Hair follicle dermal papilla cell (primary cell): ENCODE measurements at places on chromosomes 2 and 18. TPM values are rescaled to one million over a fixed set of nuclear protein-coding genes. Genes with fewer than 3 reads are reported as not detected.

Gene GALR1
- under 0.01 TPM in 1 of 2 replicates, not detected in the other for total RNA-seq

Gene CCDC74A
- total RNA-seq, result 9.9 and 12.0 TPM in 2 replicates

Gene CYP20A1
- 31.6 and 41.1 TPM in 2 replicates for total RNA-seq

Gene TDRD15
- not detected in 2 replicates for total RNA-seq

Gene GPR75
- 2.6 and 2.9 TPM in 2 replicates for total RNA-seq

Gene WDSUB1
- total RNA-seq, result 6.3 and 9.4 TPM in 2 replicates

Gene GYPC
- 120 and 135 TPM in 2 replicates for total RNA-seq

Gene MBD2
- total RNA-seq, result 43.0 and 47.0 TPM in 2 replicates

Gene TTC27
- 20.4 and 22.9 TPM in 2 replicates for total RNA-seq

Gene REG3A
- not detected in 2 replicates for total RNA-seq

Gene ANKRD44
- 8.0 and 30.5 TPM in 2 replicates for total RNA-seq

Gene SERPINB10
- 0.16 TPM in 1 of 2 replicates, not detected in the other for total RNA-seq

Gene ZNF516
- total RNA-seq, result 23.7 and 39.8 TPM in 2 replicates

Gene TFCP2L1
- 0.12 and 0.32 TPM in 2 replicates for total RNA-seq

Gene PID1
- 8.5 and 8.6 TPM in 2 replicates for total RNA-seq

Gene COL3A1
- total RNA-seq, result 2,590 and 3,798 TPM in 2 replicates

Gene GPBAR1
- total RNA-seq, result 0.24 and 0.32 TPM in 2 replicates

Gene CTNNA2
- under 0.01 TPM in 1 of 2 replicates, not detected in the other for total RNA-seq

Gene KCNS3
- total RNA-seq, result 1.3 and 2.4 TPM in 2 replicates

Gene MBP
- 13.2 and 21.9 TPM in 2 replicates for total RNA-seq

Gene SATB2
- total RNA-seq, result 22.1 and 31.0 TPM in 2 replicates

Gene AOX1
- 49.7 and 81.1 TPM in 2 replicates for total RNA-seq

Gene GALNT5
- 48.7 and 52.6 TPM in 2 replicates for total RNA-seq

Gene INHA
- total RNA-seq, result 0.32 TPM in 1 of 2 replicates, not detected in the other

Gene CETN1
- not detected in 2 replicates for total RNA-seq

Gene BCL2
- 1.8 and 3.7 TPM in 2 replicates for total RNA-seq

Gene CCDC85A
- 2.9 and 3.4 TPM in 2 replicates for total RNA-seq

Gene SLC5A7
- not detected in 2 replicates for total RNA-seq

Gene CLK1
- total RNA-seq, result 39.1 TPM in 2 replicates

Gene MARCHF7
- 160 and 166 TPM in 2 replicates for total RNA-seq
